ENCODE measurements at places on chromosomes 6 and 20.

GRCh38 chr6:52000064-52000463 lies 87.3 kb downstream of the PKHD1 start:
- DNase-seq: no peak

- DNase-seq: no peak
Measured at GRCh38 chr6:169858293-169858934, 107.0 kb downstream of the ERMARD start.

GRCh38 chr20:32945710-32946221 lies 58.5 kb downstream of the SUN5 start:
- no peak for DNase-seq

DNA sequence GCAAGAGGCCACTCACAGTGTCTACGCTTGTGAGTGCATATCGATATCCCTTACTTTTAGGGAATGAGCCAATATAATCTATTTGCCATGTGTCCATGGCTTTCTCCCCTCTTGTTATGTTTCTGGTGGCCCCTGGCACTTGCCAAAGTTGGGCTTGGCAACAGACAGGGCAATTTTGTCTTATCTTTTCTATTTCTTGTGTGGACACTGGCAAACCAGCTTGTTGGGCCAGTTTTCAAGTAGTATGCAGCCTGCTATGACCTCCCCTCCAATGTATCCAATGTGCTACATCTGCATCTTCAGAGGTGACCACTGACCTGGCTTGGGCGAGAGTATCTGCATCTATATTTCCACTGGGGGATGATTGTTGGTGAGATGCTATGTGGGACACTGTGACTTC lies 29.2 kb downstream of the GSTA2 start:
- no peak for DNase-seq

DNA sequence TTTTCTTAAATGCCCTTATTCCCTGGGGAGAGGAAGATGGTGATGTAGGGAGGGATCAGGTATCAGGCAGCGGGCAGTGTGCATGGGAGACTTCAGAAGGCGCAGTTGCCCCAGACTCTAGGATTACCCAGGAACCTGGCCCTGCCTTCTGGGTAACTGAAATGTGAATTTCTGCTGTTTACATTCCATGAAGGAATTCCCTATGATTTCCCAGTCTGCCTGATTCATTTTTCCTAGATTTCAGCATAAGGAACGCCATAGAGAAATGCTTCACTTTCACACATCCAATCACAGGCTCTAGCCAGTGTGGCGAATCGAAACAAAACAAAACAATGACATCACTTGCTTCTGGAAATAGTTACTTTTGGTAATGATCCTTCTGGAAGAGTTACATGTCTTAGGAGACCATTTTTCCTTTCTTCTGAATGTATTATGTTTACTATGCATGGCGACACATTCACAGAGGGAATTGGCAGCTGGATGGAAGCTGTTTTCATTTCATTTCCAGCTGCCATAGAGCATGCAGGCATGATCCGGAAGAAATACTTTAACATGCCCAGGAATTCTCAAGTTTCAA lies 33.3 kb downstream of the LRP11 start:
- DNase-seq: no peak

DNA sequence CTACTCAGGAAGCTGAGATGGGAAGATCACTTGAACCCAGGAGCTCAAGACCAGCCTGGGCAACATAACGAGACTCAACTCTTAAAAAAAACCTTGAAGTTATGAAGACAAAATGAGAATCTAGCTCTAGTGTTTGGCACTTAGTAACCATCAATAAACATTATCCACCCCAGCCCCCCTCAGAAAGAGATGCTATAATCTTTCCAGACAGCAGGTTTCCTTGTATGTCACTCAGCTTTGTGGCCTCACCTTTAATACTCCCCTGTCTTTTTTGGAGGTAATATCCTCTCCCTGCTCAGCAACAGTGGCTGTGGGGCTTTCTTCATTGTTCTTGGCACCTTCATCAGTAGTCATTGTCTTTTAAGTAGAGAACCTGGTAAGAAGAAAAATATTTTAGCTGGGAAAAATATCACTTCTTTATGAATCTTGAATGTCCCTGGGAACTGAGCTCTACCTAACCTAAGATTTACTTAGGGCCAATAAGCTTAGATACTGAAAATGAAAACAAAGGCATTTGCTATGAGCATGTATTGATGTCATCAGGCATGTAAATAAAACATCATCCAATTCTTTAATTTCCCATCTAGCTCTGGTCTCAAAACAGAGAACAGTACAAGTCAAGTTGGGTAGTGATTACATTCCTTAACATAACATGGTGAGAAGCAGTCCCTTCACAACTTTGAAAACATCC lies 46.1 kb downstream of the FKBP5 start:
- no peak for DNase-seq

GRCh38 chr20:5078399-5078958 lies 41.3 kb downstream of the PCNA start:
- DNase-seq: no peak

DNA sequence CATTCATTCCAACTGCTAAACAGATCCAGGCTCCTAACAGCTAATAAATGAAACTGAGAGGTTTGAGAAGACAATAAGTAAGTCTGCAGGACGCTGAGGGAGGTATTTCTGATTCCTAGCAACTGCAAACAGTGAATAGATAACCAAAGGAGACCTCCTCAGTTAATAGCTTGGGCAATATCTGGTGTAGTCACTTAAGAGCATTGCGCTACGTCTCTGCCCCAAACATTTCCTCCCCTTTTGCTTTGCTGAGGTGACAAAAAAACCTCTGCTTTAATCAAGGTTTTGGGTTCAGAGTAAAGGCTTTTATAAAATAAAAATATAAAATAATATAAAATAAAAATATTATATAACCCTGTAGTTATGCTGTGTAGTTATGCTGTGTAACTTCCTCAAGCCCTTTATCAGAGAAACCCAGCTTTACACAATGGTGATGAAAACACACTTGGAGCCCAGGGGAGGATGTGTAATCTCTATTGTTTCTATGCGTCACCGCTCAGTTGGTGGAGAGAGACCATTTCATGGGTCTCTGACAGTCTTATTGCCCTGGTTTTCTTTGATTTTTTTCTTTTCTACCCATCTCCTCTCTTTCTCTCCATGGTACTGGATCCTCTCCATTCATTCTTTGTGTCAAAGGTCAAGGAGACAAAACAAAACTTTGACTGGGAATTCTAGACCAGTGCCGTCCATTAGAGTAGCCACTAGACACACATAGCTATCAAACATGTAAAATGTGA lies 18.9 kb upstream of the CALHM5 start:
- no peak for DNase-seq

GRCh38 chr20:34984756-34985261 lies 29.1 kb downstream of the MYH7B start:
- DNase-seq: no peak

GRCh38 chr6:63732336-63732735 lies 96.7 kb downstream of the PHF3 start:
- no peak for DNase-seq

- no peak for DNase-seq
Measured at GRCh38 chr20:31908016-31908415, 37.6 kb downstream of the TTLL9 start.

- no peak for DNase-seq
Measured at GRCh38 chr6:150544793-150545192, 54.9 kb upstream of the PLEKHG1 start.

- no peak for DNase-seq
Measured at GRCh38 chr6:147802459-147802858, 294.0 kb downstream of the SAMD5 start.

DNA sequence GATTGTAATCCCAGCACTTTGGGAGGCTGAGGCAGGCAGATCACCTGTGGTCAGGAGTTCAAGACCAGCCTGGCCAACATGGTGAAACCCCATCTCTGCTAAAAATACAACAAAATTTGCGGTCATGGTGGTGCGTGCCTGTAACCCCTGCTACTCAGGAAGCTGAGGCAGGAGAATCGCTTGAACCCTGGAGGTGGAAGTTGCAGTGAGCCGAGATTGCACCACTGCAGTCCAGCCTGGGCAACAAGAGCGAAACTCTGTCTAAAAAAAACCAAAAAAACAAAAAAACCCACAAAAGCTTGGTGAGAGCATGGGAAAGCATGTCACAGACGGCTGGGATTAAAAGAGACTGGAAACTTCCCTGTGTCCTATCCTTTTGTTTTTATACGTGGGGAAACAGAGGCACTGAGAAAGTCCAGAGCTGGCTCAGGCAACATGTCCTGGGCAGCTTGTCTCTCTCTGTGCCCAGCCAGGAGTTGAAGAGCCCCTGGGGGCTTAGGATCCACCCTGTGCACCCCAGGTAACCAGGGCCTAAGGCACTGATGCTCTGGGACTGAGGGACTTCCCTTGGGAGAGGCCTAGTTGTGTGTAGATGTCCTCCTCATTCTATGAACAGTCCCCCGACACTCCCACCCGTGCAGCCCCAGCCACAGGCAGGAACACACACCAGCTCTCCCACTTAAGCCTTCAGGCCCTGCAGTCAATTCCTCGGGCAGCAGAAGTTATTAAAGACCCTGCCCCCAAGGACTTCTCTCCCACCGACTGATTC lies 16.0 kb downstream of the CD40 start:
- no peak for DNase-seq

- DNase-seq: no peak
Measured at GRCh38 chr6:88441346-88441745, 275.2 kb upstream of the CNR1 start.

GRCh38 chr6:431986-432385 lies 40.4 kb downstream of the IRF4 start:
- DNase-seq: no peak

- DNase-seq: no peak
Measured at GRCh38 chr20:19070681-19071445, 141.6 kb upstream of the SLC24A3 start.

DNA sequence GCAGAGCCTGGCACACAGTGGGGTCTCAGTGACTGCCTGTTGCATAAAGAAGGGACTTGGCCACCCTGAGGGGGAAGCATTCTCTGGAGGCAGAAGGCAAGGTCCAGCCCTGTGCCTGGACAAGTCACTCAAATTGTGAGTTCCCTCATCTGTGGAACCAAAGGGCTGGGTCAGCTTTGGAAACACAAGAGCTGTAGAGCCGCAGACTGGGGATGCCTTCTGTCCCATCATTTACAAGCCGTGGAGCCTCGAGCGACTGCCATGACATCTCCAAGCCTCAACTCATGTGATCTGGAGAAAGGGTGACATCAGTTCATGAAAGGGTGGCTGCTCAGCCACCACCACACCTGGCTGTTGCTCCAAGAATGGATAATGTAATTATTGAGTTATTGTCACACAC lies 20.4 kb upstream of the SIRPD start:
- no peak for DNase-seq

DNA sequence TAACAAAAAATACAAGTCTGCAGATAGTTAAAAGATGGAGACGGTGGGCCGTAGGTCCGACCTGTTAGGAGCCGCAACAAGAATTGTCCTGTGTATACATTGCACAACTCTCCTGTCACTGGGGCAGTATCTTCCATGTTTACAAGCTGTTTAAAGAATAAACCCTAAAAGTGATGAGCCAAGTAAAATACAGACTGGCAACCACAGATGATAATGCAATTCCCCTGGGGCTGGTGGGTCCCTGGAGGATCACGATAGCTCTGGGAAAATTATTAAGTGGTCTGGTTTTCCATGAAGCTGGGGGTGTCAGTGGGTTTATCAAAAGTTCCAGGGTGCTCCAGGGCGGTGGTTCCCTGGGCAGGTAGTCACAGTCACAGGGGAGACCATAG lies 8.1 kb upstream of the FAM50B start:
- no peak for DNase-seq

- DNase-seq: no peak
Measured at GRCh38 chr6:30777155-30777485, 32.8 kb upstream of the IER3 start.

GRCh38 chr6:21061892-21062291 lies 527.6 kb downstream of the CDKAL1 start:
- no peak for DNase-seq

GRCh38 chr20:10629946-10630650 lies 43.7 kb downstream of the JAG1 start:
- DNase-seq: no peak

- no peak for DNase-seq
Measured at GRCh38 chr20:55094353-55094861, 619.0 kb downstream of the DOK5 start.

- DNase-seq: no peak
Measured at GRCh38 chr6:90194371-90194841, 102.2 kb downstream of the BACH2 start.

DNA sequence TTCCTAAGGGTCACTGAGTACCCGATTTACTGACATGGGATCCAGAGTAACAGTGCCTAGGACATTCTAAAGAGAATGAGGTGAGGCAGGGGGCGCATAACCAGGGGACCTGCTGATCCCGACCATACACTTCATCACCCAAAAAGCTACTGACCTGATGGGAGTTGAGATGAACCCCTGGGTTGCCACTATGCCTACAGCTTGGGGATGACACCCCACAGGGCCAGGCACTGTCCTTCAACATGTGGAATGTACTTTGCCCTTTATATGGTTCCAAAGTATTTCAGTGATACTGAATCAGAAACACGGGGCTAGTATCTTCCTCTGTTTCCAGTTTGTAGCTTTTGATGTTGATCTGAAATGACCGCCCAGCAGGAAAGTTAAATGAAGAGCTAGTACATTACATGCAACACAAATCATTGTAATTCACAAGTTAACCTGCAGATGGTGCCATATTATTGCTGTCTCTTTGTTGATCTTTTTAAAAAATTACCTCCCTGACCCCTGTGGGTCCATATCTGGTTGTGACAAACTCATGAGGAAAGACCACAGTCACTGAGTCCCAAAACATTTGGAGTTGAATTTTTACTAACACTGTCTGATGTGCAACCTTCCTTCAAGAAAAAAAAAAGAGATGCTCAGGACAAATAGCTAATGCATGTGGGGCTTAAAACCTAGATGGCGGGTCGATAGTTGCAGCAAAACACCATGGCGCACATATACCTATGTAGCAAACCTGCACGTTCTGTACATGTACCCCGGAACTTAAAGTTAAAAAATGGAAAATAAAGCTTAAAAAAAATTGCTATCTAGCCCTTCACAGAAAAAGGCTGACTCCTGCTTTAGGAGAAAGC lies 42.7 kb upstream of the GCNT2 start:
- DNase-seq: peak; percentile 23

DNA sequence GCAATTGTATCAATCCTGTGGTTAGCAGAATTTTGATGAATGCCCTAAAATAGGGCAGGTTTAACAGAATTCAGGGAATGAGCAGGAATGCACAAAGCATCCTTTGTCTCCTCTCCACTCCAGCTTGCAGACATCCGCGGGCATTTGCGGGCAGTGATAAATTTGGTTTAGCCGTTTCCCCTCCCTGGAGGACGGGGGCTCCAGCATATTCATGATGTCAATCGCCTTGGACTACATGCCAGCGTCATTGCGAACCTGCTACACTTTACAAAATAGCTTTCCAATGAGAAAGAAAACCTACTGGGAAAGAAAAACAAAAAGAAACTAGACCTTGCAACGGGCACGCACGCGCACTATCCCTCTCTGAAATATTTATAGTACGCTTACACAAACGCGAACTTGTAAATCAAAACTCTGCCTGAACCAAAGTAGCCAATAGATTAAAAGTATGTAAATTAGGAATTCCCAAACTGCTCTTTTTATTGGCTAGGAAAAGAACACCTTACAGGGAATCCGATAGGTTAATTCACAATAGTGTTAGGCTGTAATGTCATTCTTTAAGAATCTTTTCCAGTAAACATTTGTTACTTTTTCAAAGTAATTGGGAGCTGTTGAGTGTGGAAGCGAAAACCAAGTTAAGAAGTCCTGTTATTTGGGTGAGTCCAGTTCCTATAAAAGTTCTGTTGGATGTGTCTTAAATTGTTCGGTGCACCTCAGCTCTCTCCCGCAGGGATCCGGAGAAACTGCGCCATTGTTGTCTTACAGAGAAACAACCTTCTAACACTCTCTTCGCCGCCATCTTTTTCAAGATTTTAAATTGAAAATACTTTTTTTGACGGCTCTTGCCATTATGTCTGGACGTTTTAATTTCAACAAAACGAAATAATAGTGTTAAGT lies 136.7 kb downstream of the HFE start:
- DNase-seq: peak; percentile 92
